ENCODE measurements at places on chromosomes 5 and 9. TPM values are rescaled to one million over a fixed set of nuclear protein-coding genes. Genes with fewer than 3 reads are reported as not detected.
A peak's percentile ranks its signal among the peaks of the same experiment; 100 is the strongest.

The OLFML2A gene
- not detected for total RNA-seq

The CCDC171 gene
- 2.7 TPM for total RNA-seq

- no peak for DNase-seq
Measured at GRCh38 chr5:11252075-11252474, 491.0 kb upstream of the DAP start.

GRCh38 chr9:97076238-97076637, 37.3 kb upstream of the CTSV start:
- DNase-seq = no peak

- DNase-seq = no peak
Measured at GRCh38 chr9:87613265-87614111, 112.4 kb upstream of the CTSL start.

GRCh38 chr9:82722561-82722960, 340.4 kb downstream of the RASEF start:
- no peak for DNase-seq

DNA sequence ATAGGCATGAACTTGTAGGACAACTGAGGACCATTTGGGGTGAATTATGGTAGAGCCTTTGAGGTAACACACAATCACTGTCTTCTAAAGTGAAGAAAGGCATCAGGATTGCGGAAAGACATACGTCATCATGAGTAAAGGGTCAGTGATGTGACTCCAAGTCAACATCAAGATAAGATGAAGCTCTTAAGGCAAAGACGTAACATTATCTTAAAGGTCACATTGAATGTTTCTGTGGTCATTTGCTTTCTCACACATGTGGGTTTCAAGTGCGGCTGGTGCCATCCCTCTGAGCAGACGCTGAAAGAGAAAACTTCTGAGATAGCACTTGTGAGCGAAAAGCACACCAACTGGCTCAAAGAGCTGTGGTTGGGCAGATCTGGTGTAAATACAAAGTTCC, 63.3 kb upstream of the GRAMD2B start:
- no peak for DNase-seq

GRCh38 chr9:100595391-100596199, 17.7 kb downstream of the CAVIN4 start:
- DNase-seq = peak; percentile 38
